SHP77 treated with DMSO at 0.1 percent for 48 hours (cell line): ENCODE measurements at places on chromosomes 2 and 18.

DNA sequence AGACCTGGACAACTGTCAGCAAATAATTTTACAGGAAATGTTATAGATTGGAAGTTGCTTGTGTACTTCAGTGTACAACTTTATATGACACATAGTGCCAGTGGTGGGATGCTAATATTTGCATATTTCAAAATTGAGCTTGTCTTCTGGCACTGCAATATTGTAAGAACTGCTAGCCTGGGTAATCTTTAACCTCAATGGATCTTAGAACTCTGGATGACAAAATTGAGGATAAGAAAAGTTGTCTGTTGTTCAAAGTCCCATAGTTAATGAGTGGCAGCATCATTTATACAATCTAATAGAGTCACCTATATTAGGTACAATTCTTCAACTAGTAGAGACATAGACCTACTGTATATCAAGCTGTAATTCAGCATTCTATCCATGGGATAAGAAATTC is 110.3 kb downstream of the MEIS1 start:
- DNase-seq: no peak

GRCh38 chr2:32750880-32751279 is 123.0 kb downstream of the TTC27 start:
- DNase-seq: no peak

- no peak for DNase-seq
These were observed 142.7 kb downstream of the FIGN start for GRCh38 chr2:163592954-163593622.

GRCh38 chr18:45341454-45341853 is 273.8 kb upstream of the SLC14A2 start:
- DNase-seq: no peak

DNA sequence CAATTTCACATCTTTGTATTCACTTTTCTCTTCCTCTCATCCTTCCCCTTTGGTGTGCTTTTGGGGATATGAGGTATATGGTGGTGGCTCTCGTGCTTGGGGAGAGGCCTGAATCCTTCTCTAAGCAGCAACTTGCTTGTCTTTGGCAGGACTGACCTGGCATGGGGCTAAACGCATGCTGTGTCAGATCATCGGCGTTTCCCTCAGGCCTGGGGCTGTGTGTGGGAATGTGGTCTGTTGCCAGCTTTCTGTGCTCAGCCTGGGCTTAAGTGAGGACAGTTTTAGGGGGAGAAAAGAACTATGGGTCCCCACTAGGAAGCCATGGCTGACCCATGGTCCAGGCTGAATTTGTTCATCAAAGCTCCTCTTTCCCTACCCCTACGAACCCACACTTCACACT is 60.7 kb downstream of the TET3 start:
- no peak for DNase-seq

DNA sequence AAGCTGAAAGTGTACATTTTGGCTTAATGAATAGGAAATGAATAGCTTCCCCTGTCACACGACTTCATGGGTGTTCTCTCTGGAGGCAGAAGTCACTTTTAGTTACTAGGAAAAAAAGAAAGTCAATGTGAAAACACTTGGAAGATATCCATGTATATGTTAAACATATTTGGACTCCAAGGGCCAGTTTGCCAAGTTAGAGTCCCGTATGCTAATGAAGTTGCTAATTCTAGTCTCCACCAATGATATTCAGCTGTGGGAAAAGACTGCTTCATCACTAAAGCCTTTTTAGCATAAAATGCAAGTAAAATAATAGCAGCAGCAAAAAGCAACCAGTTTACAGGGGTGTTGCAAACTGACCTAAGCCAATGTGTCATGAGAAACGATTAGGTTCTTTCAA is 108.7 kb downstream of the PLCL1 start:
- no peak for DNase-seq

- DNase-seq: no peak
These were observed 8.1 kb upstream of the ZNF24 start for GRCh38 chr18:35352283-35352682.

GRCh38 chr2:170766693-170767092 is 3.5 kb upstream of the ERICH2 start:
- no peak for DNase-seq

GRCh38 chr2:149816756-149817551 is 229.4 kb upstream of the MMADHC start:
- DNase-seq: no peak
